ENCODE measurements at places on chromosomes 7 and 10. TPM values are rescaled to one million over a fixed set of nuclear protein-coding genes. Genes with fewer than 3 reads are reported as not detected.

The TEX47 gene
- not detected for total RNA-seq

The NME8 gene
- not detected for total RNA-seq

The FAM25C gene
- total RNA-seq = not detected

The SH2D4B gene
- total RNA-seq = not detected

The LIPF gene
- not detected for total RNA-seq

The ZNHIT1 gene
- total RNA-seq = 174 TPM

The NKX6-2 gene
- total RNA-seq = not detected

The CAV2 gene
- 192 TPM for total RNA-seq

The FFAR4 gene
- not detected for total RNA-seq

The GHRHR gene
- total RNA-seq = not detected

The CALHM1 gene
- total RNA-seq = not detected

The PCGF5 gene
- total RNA-seq = 13.0 TPM

The HHEX gene
- 3.9 TPM for total RNA-seq

The PLAC9 gene
- not detected for total RNA-seq

The TMEM139 gene
- total RNA-seq = not detected

The CUTC gene
- total RNA-seq = 22.7 TPM

The PAXIP1 gene
- 4.4 TPM for total RNA-seq

The SPDYE11 gene
- not detected for total RNA-seq
